Ureter (tissue), 1 donor: ENCODE measurements at places on chromosomes 3 and 15. TPM values are rescaled to one million over a fixed set of nuclear protein-coding genes. Genes with fewer than 3 reads are reported as not detected.

- DNase-seq = no peak
Measured at GRCh38 chr3:147493666-147494065, 84.5 kb downstream of the ZIC1 start.

- DNase-seq = no peak
Measured at GRCh38 chr3:137963463-137963862, 46.5 kb upstream of the CLDN18 start.

GRCh38 chr3:81923038-81923437 is 161.6 kb upstream of the GBE1 start:
- DNase-seq = no peak

DNA sequence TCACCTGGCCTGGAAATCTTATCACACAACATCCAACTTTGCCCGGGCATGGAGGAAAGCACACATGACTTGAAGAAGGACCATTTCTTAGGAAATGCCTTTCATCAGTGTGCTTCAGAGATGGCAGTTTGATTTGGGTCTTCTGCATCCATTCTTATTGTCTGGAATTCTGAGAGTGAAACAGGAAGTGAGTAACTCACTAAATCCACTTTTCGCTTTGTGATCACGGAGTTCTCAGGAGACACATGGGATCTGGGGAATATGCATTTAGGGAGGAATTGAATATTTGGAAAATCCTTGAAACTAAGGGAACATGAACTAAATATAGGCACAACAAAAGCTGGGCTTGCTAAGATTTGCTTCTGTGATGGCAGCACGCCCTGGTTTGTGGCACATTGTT is 212.5 kb upstream of the FEZF2 start:
- no peak for DNase-seq

GRCh38 chr3:181722766-181723425 is 11.2 kb downstream of the SOX2 start:
- DNase-seq = no peak

The ARPC4 gene
- 166 TPM for total RNA-seq

GRCh38 chr3:46285931-46286619 is 43.8 kb downstream of the CCR3 start:
- no peak for DNase-seq

GRCh38 chr15:33132722-33133345 is 61.7 kb downstream of the FMN1 start:
- no peak for DNase-seq

GRCh38 chr3:45011756-45012508 is 14.2 kb upstream of the CLEC3B start:
- DNase-seq = peak; percentile 76

GRCh38 chr15:30992249-30992864 is 929 bp upstream of the MTMR10 start:
- no peak for DNase-seq

The SLC28A2 gene
- not detected for total RNA-seq

The POPDC2 gene
- total RNA-seq = 13.9 TPM

DNA sequence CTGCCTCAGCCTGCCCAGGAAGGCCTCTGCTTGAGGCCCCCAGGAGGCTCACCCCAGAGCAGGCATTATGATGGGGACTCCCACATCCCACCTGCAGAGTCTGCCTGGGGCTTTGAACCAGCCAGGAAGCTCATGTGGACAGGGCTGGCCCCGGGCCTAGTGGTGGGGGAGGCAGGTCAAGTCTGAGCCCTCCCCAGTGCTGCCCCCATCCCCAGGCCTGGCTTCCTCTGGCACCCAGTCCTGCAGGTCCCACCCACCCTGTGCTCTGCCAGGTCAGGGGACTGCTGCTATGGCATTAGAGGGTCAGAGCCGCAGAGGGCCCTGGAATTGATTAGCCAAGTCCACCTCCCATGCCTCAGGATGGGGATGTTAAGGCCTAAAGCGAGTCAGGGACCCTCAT is 17.6 kb upstream of the VPS33B start:
- no peak for DNase-seq

The DLL4 gene
- 15.2 TPM for total RNA-seq

GRCh38 chr15:38589502-38589901 is 24.9 kb upstream of the RASGRP1 start:
- DNase-seq = peak; percentile 49

DNA sequence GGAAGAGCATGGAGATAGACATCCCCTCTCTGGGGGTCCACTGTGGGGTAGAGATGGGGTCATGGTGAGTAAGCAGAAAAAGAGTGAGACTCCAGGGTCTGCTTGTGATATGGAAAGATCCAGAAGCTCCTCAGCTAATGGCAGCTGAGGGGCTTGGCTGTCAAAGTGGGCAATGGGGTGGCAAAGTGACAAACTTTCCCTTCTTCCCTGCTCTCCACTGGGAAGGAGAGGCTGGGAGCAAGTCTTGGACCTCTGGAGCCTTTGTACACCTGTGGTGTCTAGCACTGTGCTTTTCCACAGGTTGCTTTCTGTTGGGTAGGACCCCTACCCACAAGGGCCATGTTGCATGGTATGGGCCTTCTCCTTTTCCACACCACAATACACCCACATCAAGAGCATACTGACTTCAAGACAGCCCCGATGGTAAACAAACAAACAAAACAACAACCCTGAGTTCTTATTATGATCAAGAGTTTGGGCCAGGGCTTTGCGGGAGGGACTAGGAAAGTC is 3.5 kb downstream of the ITGA11 start:
- DNase-seq = no peak

GRCh38 chr15:69093127-69093526 is 67.3 kb upstream of the GLCE start:
- DNase-seq = no peak

The PRSS50 gene
- total RNA-seq = 1.6 TPM

The KBTBD8 gene
- 4.3 TPM for total RNA-seq

The IL17RE gene
- 11.9 TPM for total RNA-seq

GRCh38 chr3:123453675-123454074 is 4.8 kb upstream of the ADCY5 start:
- DNase-seq = no peak

The TXNRD3 gene
- 12.3 TPM for total RNA-seq

DNA sequence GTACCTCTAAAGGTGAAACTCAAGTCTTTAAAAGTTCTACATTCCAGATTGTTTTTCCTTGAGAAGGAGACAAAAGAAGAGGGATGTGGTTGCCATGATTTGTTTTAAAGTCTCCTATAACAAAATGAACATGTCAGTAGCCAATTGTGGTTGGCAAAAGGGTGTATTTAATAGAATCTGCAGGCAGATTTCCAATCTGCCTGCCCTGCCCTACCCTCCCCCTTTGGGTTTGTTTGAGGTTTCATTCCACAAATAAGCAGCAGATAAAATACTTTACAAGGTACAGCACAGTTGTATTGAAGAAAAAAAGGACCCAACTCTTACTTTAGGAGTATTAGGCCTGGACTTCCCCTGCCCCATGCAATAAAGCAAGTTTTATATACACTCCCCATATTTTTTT is 59.5 kb downstream of the MLH1 start:
- DNase-seq = no peak

DNA sequence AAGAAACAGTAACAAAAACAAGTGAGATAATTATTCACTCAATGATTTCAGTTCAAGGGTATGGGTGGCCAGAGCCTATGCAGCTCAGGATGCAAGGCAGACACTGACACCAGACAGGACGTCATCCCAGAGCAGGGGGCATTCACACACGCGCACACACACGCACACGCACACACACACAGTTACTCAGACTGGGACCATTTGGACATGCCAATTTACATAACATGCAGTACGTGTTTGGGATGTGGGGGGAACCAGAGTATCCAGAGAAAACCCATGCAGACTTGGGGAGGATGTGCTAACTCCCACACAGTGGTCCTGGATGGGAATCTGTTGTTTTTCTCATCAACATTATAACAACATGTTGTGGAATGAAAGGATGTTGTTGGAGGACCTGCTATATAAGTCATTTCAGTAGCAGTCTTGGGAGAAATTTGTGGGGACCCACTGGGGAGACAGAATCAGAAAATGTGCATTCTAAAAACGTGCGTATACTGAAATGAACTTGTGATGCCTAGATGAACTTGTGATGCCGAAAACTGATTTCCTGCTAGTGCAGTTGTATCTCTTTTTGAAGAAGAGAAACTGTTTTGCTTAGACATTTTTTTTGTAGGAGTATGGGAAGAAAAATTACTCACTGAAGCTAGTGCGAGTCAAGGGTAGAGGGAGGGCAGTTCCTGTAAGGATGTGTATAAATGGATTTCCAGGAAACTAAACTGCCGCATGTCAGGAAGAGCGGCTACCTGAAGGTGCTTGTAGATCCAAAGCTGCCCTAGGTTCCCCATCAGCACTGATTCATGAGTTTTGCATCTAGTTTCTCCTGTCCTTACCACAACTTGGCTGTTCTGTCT is 25.2 kb downstream of the CD200 start:
- no peak for DNase-seq

The FOXB1 gene
- not detected for total RNA-seq

DNA sequence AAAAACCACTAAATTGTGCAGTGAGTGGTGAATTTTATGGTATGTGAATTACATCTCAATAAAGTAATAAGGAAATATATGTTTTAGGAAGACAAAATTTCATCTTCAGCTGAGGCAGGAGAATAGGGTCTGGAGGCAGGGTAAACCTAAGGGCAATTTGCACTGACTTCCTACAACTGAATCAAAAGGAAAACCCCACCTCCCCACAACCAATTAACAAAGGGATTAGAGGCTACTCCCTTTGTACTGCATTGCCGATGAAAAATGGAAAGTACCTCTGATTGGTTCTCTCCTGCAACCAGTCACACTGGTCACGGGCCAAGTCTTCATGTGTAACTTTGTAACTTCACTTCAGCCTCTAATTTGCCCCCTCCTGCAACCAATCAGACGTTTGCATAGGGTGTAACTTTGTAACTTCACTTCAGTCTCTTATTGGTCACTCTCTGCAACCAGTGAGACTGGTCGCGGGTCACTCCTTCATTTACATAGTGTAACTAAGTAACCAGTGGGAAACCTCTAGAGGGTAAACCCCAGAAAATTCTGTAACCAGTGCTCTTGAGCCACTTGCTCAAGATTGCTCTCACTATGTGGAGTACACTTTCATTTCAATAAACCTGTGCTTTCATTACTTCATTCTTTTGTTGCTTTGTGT is 244.5 kb downstream of the CNTN4 start:
- no peak for DNase-seq

DNA sequence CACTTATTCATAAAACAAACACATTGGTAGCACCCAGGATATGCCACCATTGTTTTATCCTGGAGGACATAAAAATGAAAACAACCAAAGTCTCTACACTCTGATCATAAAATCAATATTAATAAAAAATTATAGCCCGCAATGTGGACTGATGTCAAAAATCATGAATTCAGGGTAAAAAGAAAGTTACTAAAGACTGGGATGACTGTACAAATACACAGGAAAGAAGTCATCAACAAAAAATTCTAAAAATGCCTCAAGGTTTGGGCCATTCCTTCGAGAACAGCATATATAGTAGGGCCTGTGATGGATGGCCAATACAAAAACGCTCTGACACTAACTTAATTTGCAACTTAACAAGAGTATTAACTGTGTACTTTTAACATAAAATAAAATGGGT is 76.8 kb downstream of the THBS1 start:
- DNase-seq = no peak

- no peak for DNase-seq
Measured at GRCh38 chr3:187807086-187807862, 62.0 kb upstream of the BCL6 start.

DNA sequence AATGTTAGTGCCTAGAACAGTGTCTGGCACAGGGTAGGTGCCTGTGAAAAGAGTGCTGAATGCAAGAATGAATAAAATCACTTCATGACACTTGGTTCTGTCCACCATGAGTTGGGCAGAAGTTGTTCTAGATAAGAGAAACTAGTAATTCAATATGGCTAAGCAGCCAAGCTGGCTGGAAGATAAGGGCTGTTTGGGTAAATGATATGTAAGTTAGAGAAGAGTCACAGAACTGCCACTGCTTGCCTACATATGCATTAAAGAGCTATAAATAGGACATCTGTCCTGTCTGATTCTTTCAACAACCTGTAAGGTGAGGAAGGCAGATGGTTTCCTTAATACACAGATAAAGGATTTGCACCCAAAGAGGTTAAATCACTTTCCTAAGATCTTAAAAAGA is 13.1 kb downstream of the MTMR10 start:
- DNase-seq = no peak

The TMEM266 gene
- 0.52 TPM for total RNA-seq

- no peak for DNase-seq
Measured at GRCh38 chr15:45338417-45338816, 39.9 kb downstream of the GATM start.

GRCh38 chr3:179432021-179432420 is 19.2 kb downstream of the GNB4 start:
- no peak for DNase-seq

DNA sequence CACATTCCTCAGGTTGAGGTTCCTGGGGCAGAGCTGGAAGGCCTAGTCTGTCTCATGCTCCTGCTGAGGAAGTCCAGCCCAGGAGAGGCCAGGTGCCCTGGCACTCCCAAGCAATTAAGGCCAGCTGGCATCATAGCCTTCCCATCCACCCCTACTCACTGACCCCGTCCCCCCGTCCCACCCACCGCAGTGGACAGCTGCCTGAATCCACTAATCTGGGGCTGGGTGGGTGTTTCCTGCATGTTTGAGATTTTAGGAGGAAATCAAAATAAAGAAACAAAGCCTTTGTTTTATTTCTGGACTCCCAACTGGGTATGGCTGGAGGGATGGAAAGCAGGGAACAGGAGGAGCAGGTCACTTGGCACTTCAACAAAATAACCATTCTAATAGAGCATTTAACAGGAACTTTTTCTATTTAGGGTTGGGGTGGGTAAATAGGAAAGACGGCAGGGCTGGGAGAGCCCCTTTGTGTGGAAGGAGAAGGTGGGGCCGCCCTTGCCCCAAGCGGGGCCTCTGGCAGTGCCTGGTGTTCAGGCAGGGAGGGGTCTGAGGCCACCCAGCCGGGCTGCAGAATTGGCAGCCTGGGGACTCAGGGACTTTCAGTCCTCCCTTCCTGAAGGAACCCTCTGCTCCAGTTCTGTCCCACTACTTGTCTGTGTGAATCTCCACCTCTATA is 8.5 kb downstream of the MRAS start:
- no peak for DNase-seq

The ECE2 gene
- 0.81 TPM for total RNA-seq

The SCG3 gene
- 0.18 TPM for total RNA-seq

GRCh38 chr3:66048051-66048395 is 9.3 kb upstream of the MAGI1 start:
- DNase-seq = no peak

DNA sequence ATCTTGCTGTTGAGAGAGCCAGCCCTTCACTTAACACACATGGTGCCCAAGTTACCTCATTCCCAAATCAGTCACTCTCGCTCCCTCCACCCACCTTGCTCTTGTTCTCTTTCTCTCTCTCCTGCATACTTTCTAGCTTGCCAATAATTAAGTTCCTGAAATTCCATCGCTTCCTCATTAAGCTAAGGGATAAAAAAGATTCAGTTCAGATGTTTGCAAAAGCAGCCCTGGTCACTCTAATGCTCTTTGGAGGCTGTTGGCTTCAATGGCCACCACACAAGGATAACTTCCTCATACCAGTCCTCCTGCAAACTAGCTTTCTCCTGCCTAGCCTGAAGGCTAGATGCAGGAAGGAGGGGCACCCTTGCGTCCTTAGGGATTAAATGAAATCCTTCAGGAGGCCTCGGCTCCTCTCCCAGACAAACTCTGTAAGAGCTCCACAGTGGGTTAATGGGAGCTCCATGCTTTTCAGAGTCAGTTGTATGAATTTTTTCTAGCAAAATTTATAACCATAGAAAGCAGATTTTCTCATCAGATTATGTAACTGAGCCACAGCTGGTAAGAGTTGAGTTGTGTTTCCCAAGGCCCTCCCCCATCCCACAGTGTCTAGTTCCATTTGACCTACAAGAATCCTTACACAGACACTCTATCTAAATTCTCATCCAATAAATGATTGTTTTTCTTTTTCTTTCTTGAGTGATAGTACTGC is 176.6 kb upstream of the TRIM42 start:
- no peak for DNase-seq
